Cardiac fibroblast (primary cell): ENCODE measurements at places on chromosomes 6 and 20.

DNA sequence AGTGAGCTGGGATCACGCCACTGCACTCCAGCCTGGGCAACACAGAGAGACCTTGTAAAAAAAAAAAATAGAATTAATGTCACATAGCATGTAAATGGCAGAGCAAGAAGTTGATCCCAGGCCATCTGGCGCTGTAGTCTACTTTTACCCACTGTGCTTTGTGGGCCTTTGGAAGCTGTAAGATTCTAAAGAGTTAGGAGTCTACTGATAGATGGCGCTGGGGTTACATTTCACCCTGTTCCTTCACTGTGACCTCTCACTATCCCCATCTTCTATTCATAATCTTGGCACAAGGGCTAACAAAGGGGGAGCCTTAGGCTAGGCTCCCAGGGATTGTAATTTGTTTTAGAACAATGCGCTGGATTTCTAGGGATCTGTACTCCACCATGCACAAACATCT, 24.4 kb downstream of the SIRPD start:
- no peak for DNase-seq

- no peak for DNase-seq
Measured at GRCh38 chr20:49318430-49319207, 40.8 kb upstream of the ZNFX1 start.

- peak; percentile 54 for DNase-seq
Measured at GRCh38 chr6:75504465-75505222, 11.0 kb upstream of the FILIP1 start.

DNA sequence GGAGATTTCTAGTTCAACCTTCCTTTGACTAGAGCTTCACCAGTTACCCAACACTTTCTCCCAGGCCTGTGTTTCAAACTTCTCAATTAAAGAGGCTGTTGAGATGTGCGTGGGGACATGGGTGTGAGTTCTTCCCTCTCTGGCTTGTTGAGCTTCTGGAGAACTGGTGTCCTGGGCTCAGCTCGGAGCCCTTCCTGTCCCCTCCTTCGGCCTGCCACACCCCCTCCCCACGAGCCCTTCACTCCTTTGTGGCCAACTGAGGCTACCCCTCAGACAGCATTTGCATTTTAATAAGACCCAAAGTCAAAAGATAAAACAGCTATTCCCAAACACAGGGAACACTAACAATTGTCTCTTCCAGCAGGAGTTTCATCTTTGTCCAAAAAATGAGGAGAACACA, 123.3 kb upstream of the MLN start:
- no peak for DNase-seq

GRCh38 chr6:149446791-149447376, 37.9 kb downstream of the ZC3H12D start:
- no peak for DNase-seq

- no peak for DNase-seq
Measured at GRCh38 chr6:80348263-80348662, 241.8 kb downstream of the BCKDHB start.

GRCh38 chr6:39638126-39638822, 86.9 kb downstream of the KIF6 start:
- DNase-seq = no peak

DNA sequence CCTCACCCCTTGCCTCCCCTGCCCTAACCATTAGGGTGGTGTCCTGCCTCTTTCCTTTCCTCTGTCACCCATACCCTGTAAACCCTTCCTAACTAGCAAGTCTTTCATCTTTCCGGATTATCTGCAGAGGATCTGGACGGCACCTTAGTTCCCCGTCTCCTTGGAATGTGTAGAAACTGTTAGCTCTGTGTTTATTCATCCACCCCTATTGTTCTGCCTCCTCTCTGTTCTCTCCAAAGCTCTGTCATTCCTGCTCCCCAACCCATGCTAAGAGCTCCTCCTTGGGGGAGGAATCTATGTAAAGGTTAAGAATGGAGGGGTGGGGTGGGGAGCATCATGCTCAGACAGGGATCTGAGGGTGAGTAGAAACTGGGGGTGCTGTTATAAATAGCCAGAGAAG, 39.4 kb upstream of the KCNK5 start:
- no peak for DNase-seq

DNA sequence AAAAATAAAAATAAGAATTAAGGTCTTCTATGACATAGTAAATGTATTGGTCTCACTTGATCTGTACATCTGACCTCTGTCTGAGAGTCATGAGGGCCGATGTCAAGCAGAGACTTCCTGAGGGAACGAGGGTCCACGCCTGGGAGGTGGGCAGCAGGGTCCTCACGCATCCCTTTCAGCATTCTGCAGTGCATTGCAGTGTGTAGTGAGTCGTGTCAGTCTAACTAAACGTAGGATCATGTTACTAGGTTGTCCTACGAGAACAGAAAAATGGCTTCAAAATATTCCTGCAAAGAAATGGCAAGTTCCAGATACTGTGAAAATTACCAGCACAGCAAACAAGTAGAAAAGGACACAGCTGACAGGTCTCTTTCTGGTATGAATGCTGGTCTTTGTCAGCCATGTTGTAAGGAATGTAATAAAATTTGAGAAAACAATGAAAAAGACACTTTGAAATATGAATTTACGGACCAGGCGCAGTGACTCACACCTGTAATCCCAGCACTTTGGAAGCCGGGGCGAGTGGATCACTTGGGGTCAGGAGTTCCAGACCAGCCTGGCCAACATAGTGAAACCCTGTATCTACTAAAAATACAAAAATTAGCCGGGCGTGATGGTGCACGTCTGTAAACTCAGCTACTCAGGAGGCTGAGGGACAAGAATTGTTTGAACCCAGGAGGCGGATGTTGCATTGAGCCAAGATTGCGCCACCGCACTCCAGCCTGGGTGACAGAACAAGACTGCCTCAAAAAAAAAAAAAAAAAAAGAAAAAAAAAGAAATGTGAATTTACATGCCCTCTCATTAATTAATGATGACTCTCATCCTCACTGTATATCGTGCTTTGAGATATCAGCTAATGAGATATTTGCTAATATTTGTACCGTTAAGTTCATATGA, 2.4 kb upstream of the AHCY start:
- DNase-seq = no peak

- peak; percentile 6 for DNase-seq
Measured at GRCh38 chr6:150695652-150696051, 96.0 kb downstream of the PLEKHG1 start.
